ENCODE measurements at places on chromosomes 6 and 20.

GRCh38 chr6:30060606-30061091, 416 bp upstream of the POLR1H start:
- peak; percentile 18 for DNase-seq

GRCh38 chr6:21354805-21355238, 238.7 kb upstream of the SOX4 start:
- no peak for DNase-seq

DNA sequence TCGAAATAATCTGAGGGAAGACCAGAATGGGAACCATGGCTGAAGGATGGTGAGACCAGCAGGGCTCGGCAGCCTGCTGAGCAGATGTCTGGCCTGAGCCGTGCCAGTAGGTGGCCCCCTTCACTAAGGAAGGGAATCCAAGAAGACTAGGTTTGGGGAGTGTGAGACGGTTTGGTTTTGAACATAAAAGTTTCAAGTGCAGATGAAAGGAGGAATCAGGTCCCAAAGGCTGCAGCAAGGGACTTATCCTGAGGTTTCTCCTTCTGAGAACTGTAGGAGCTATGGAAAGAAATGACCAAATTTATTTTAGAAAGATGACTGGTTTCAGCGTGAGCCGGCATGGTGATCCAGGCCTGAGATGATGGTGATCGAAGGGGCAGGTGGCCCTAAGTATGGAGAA, 4.6 kb upstream of the OSER1 start:
- peak; percentile 77 for DNase-seq

DNA sequence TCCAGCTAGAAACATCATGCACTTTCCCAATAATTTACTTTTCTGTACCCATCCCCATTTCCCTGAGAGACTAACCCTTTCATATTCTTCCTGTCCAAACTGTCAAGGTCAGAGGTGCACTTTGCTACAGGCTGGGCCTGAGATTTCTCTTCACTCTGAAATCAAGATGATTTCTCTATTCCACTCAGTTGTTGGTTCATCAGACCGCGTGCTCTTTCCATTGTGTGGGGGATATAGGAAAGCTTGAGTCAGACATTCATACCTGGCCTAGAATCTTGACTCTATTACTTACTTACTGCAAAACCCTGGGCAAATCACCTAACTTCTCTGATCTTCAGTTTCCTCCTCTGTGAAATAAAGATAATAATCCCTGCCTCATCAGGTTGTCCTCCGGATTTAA, 4.7 kb upstream of the ZDHHC14 start:
- no peak for DNase-seq

DNA sequence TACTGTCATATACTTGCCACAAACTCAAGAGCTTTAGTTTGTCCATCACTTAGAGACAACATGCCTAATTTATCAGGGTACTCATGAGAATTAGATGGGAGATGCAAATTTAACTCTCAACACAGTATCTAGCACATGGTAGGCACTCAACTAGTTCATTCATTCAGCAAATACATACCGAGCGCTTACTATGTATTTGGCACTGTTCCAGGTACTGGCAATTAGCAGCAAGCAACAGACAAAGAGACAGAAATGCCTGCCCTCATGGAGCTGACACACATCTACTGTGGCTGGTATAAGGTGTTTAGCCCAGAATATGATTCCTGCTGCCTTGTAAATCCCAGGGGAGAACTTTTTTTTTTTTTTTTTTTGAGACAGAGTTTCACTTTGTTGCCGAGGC, 4.8 kb downstream of the MICAL1 start:
- no peak for DNase-seq

- no peak for DNase-seq
Observed at GRCh38 chr6:137766596-137767370, 100.3 kb upstream of the TNFAIP3 start.

- no peak for DNase-seq
Observed at GRCh38 chr6:124430740-124431318, 531.4 kb upstream of the RNF217 start.

DNA sequence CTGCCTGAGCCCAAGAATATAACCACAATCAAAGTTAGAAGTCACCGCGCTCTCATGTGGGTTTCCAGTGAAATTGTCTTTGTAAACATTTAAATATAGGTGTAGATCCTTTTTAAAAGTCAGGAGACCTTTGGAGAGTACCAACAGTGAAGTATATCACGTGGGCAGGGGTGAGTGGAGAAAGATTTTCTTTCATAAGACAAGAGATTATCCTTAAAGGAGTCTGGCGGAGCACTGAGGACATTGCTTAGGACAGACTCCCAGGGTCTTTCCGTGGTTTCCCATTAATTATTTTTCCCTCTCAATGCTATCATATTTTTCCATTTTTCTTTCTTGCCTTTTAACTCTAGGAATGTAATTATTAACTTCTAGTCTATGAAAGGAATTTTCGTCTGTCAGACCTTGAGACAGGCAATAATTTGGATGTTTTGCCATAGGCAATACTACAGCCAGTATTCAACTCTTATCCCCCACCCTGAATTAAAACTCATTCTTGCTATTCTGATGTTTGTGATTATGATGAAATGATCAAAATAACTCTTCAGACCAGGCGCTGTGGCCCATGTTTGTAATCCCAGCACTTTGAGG, 31.4 kb downstream of the DCBLD1 start:
- DNase-seq = no peak

DNA sequence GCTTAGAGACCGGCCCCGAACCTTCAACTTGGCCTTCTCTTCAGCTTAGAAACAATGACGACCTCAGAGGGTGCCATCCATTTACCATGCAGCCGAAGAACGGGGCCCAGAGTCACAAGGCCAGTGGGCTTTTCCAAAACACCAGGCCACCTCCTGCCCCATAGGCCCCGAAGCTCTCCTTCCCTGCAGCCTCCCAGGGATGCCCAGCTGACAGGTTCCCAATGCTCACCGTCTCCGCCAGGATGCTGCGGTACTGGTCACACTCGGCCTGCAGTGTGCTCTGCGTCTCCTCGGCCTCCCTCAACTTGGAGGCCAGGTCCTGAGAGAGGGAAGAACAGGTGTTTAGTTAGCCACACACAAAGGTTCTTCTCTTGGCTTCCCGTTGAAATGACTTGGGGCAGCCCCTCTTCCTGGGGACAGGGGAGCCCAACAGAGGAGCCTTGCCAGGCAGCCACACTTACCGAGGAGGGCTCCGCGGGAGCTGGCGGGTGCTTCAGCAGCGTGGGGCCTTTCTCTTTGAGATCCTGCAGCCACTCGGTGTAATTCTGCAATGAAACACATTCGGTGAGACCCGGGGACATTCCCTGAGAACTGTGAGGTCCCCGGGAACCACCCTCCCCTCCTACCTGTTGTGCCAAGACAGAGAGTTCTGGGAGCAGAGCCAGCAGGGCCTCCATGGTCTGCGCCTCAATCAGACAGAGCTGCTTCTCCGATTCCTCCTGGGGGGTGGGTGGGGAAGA, 51.5 kb downstream of the DSTN start:
- DNase-seq = no peak

GRCh38 chr6:117615750-117616390, 13.6 kb upstream of the GOPC start:
- peak; percentile 50 for DNase-seq

DNA sequence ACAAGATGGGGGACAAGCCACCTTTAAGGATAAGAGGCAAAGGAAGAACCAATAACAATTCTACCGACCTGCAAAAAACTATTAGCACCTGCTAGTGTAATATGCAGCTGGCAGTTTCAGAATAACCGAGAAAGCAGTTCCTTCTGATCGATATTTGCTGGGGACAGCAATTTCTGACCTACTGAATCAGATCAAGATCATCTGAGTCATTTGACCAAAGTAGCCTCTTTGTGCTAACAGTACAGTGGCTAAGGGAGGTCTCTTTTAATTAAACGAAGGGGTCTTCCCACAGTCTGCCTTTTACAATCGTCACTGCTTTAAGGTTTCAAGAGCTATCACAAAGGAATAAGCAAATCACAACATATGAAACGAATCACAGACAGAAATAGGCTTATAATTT, 318.9 kb downstream of the BTBD9 start:
- DNase-seq = no peak

DNA sequence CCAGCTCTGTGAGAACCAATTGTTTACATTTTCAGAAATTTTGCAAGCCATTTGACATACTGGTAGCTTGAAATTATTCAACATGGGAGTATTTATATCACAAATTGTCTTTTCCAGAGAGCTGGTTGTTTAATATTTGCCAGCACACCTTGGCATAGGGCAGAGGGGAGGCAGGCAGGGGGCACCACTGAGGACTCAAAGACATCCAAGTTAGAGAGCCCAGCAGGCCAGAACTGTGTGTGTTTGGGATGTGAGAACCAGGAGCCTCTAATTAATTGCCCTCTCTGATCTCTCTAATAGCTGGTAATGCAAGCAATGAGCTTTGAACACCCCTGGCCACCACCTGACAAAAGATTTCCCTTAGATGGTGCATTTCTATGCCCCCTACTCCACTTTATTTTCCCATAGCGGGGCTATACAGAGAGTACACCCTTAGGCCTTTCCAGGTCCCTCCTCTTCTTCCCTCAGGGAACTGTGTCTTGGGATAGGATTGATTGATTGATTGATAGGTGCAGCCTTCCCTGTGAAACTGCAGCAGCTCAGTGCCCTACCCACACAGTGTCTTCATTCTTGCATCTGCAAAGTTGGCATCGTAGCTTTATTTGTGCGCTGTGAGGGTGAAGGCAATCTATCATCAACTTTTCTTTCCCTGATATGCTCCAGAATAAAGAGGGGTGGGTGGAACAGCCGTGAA, 29.2 kb downstream of the MOCS1 start:
- DNase-seq = no peak

- DNase-seq = no peak
Observed at GRCh38 chr6:43945768-43946080, 175.7 kb downstream of the VEGFA start.

DNA sequence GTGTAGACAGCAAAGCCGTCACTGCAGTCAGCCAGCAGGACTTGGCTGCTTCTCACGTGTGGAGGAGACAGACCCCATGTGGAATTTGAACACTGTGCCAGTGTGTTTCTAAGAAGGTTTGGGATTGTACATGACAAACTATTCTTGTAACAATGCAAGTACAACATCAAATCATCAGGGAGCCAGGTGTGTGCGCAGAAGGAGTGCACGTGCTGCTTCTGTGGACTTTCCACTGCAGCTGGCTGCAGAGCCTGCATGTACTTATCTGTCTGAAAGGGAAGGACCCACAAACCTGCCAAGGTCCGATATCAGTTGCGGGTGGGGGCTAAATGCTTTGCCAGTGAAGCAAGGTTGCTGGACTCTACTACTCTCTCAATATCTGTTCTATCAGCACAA, 211.6 kb downstream of the WDR27 start:
- DNase-seq = no peak

- DNase-seq = no peak
Observed at GRCh38 chr6:129701721-129702455, 8.1 kb downstream of the ARHGAP18 start.

Measured in urothelium cell line (cell line).